ENCODE measurements at places on chromosomes 3 and 15. TPM values are rescaled to one million over a fixed set of nuclear protein-coding genes. Genes with fewer than 3 reads are reported as not detected.

NR1I2 gene
- total RNA-seq = 0.22 TPM

DNA sequence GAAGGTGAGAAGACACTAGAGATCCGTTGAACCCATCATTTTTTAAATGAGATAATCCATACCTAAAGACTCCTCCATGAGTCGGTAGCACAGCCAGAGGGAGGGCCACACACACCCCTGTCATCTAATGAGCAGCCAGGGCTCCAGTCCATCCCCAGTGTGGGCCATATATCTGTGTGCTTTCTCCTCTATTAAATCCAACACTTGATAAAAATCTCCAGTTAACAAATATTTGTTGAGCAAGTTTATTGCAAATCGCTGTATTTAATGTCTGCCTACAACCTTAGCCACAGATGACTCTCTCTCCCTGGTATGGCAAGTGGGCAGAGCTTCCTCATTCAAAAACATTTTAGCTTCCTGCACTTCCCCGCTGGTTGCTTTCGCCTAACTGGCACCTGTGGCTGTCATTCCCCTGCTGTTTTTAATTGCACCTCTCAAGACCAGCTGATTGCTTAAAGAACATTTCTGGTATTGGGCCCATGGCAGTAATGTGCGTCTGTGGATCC, 82.8 kb downstream of the SMAD3 start:
- no peaks in the 10 kb centered on the region for H3K36me3 ChIP-seq
- peaks cover 35% of the 10 kb centered on the region for H3K4me1 ChIP-seq
- H3K27me3 ChIP-seq = no peaks in the 10 kb centered on the region
- no peak overlapping the region for H3K4me3 ChIP-seq
- H3K27ac ChIP-seq = no peak overlapping the region

GRCh38 chr3:63193647-63194046, 84.5 kb upstream of the SYNPR start:
- H3K36me3 ChIP-seq = no peaks in the 10 kb centered on the region
- no peaks in the 10 kb centered on the region for H3K4me1 ChIP-seq
- H3K27me3 ChIP-seq = no peaks in the 10 kb centered on the region
- no peak overlapping the region for H3K4me3 ChIP-seq
- no peak overlapping the region for H3K27ac ChIP-seq

DNA sequence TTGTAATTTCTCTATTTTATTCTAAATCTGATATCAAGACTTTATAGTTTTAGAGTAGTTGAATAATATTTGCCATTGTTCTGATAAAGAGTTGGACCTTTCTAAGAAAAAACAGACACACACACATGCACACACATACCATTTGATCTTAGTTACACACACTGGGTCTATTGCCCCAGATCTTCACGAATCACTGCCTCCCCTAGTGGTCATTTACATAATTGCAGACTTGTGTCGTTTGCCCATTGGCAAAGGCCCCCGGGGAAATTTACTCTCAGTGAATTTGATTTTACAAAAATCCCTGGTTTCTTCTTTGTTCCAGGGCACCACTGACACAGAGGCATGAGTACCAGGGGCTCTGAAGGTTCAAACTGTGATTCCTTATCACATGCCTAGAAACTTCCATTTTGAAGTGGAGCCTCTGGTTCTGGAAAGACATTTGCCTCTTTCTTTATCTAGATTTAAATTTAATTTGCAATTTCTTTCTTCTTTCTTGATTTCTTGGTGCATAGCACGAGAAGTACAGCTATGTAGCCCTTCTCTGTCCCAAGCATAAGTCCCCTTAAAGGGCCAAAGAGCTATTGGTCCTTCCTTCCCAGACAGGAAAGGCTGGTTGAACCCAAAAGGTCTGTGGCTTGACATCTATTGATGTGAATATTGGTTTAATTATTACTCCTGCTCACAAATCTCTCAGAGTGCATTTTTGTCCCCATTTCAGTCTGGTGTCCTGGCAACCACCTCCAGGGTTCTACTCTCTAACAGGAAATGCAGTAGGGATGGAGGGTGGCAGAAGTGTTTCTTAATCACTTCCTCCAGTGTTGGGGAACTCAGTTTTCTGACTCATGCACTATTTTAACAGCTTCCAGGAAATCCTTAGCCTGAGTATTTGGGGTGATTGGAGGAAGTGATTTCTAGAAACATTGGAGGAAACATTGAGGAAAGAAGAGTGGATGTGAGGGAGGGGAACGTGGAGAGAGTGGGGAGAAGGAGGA, 32.4 kb upstream of the SLC6A11 start:
- DNase-seq = peak; percentile 22
- no peaks in the 10 kb centered on the region for H3K36me3 ChIP-seq
- no peaks in the 10 kb centered on the region for H3K27me3 ChIP-seq
- H3K4me3 ChIP-seq = no peak overlapping the region

- no peak overlapping the region for H3K4me3 ChIP-seq
- DNase-seq = no peak
- H3K4me1 ChIP-seq = no peaks in the 10 kb centered on the region
- H3K27ac ChIP-seq = no peak overlapping the region
- no peaks in the 10 kb centered on the region for H3K36me3 ChIP-seq
These were observed 56.5 kb downstream of the HERC2 start for GRCh38 chr15:28265334-28266019.
